ENCODE measurements at places on chromosomes 1 and 21.

- DNase-seq = no peak
Observed at GRCh38 chr1:197737916-197738315, 37.4 kb downstream of the DENND1B start.

GRCh38 chr1:169707912-169708604, 3.4 kb downstream of the SELL start:
- DNase-seq = no peak

- DNase-seq = no peak
Observed at GRCh38 chr1:230639714-230640209, 2.5 kb upstream of the COG2 start.

DNA sequence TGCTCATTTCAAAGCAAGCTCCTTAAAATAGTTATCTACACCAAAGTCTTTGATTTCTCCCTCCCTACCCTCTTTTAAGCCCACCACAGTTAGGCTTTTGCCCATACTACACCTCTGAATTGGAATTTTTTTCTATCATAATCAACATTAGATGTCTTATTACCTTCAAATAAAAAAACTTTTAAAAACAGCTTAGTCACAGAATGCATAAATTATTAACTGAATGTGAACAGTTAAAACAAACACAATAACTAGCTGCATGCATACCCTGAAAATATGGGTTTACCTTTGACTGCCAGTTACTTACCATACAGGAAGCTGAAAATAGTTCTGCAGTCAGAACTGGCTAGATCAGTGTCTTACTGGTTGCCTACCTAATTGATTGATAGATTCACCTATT, 210.9 kb downstream of the TGFB2 start:
- DNase-seq = no peak

GRCh38 chr1:52102336-52103013, 39.4 kb upstream of the ZFYVE9 start:
- DNase-seq = no peak

DNA sequence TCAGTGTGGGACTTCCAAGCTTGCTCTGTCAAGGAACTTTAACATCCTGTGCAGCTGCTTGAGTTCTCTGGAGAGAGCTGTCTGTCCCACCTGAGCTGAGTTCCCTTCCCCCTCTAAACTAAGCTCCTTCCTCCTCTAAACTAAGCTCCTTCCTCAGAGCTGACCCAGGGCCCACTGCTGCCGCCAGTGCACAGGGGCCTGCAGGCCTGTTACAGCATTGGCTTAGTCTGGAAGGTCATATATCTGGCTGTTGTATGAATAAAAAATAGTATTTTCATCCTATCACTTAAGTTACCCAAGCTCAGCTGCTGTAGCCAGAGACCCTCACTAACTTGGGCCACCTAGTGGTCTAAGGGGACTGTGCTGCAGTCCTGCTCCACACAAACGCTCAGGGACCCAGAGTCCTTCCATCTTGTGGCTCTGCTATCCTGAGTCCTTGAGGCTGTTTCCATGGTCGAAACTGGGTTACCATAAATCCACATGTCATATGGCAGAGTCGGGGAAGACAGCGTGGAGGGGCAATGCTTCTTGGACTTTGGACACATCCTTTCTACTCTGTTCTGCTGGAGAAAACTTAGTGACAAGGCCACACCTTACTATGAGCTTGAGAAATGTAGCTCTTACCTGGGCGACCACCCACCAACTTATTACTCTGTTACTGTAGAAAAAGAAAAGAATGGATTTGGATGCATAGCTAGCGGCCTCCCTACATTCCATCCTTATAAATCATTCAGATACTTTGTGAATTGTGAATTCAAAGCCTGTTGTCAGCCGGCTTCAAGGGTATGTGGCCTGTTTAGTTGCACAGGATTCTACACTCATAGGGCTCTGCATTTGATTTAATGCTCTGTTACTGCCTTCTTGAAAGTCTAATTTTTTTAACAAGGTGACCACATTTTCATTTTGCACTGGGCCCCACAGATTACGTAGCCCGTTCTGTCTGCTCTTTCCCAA, 71.4 kb upstream of the GCLM start:
- DNase-seq = no peak

DNA sequence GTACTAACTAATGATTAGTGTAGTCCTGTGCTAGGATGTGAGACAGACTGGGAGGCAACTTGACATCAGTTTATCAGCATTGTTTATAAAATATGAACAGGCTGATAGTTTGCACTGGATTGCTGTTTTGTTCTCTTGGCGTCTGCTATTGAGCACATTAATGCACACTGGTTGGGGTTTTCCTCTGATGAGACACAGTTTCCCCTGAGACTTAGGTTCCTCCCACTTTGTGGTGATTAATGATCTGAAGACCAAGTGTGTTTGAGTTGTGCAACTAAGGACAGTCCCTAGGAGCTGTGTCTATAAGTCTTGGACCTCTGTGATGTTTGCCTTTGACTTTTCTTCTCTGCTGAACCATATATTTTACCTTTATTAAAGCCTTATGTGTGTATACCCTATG, 1015.4 kb downstream of the AMY1C start:
- DNase-seq = no peak

DNA sequence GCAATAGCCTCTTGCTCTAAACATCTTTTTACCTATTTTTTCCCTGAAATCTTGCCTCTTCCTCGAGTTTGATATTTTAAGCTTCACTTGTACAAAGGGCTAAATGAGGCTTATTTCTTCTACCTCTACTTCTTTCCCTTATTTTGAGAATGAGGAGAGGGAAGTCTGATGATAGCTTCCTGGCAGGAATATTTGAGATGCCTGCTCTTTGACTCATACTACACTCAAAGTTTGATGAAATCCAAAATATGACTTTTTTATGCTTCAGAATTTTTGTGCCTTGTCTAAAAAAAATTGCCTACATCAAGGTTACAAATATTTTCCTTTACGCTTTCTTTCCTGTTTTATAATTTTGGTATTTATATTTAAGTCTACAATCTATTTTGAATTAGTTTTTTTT, 624.4 kb upstream of the PLXNA2 start:
- no peak for DNase-seq

GRCh38 chr21:43985690-43986251, 26.3 kb upstream of the TRAPPC10 start:
- DNase-seq = no peak

GRCh38 chr1:22935433-22935832, 37.2 kb downstream of the LACTBL1 start:
- no peak for DNase-seq

DNA sequence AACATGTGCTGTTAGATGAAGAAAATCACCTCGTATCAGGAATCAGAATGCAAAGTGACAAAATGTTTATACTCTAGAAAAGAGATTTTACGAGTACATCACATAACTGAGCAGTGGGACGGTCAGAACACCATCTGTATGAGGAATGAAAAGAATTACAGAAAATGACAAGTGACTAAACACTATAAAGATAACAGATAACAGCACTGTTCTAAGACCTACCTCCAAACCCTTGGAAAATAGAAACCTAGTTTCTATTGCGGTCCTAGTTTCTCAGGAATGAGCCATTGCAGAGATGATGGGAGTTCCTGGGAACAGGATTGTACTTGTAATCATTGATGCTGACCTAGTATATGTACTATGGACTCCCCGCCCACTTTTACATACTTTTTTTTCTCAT, 839.4 kb upstream of the ADAMTS5 start:
- DNase-seq = no peak

DNA sequence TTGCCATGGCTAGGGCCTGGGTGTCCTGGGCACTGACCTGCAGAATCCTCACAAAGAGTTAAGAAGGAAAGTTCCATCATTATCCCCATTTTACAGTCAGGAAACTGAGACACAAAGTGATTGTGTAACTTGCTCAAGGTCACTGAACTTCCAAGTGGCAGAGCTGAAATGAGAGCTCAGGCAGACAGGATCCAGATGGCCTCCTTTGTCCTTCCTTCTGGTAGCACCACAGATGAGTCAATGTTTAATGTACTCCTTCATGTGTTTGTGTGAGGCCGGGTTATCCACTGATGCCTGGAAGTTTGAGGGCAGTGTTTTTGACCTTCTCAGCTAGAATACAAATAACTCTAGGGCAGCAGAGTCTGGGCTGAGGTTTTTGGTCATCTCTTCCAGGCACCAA, 207.0 kb downstream of the TNR start:
- DNase-seq = no peak

DNA sequence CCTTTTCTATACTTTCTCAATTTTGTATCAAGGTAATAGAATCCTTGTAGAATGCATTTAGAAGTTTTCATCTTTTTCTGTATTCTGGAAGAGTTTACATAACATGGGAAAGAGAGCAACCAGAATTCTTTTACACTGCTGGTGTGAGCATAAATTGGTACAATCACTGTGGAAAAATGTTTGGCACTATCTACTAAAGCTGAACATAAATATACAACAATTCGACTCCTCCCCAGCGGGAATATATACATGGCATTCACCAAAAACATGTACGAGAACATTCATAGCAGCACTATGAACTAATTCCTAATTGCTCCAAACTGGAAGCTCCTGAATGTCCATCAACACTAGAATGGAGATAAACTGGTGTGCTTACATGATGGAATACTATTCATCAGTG, 1.8 kb upstream of the ACBD6 start:
- DNase-seq = no peak

GRCh38 chr1:203422116-203422515, 53.5 kb upstream of the PRELP start:
- DNase-seq = no peak

- DNase-seq = no peak
Observed at GRCh38 chr1:51156752-51157151, 54.7 kb downstream of the C1orf185 start.

DNA sequence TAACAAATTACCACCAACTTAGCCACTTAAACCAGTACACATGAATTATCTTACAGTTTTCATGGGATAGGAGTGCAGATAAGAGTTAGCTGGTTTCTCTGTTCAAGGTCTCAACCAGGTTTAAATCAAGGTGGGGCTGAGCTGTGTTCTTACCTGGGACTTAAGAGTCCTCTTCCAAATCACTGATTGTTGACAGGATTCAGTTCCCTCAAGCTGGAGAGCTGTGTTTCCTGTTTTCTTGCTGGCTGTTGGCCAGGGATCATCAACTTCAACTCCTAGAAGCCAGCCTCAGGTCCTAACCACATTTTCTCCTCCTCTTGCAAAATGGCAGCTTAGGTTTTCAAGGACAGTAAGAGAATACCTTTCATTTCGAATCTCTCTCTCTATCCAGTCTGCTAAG, 123.8 kb upstream of the CHRM3 start:
- DNase-seq = no peak

- DNase-seq = no peak
Observed at GRCh38 chr1:209835782-209836298, 8.1 kb downstream of the UTP25 start.

- no peak for DNase-seq
Observed at GRCh38 chr1:38780133-38780532, 79.4 kb downstream of the RRAGC start.

DNA sequence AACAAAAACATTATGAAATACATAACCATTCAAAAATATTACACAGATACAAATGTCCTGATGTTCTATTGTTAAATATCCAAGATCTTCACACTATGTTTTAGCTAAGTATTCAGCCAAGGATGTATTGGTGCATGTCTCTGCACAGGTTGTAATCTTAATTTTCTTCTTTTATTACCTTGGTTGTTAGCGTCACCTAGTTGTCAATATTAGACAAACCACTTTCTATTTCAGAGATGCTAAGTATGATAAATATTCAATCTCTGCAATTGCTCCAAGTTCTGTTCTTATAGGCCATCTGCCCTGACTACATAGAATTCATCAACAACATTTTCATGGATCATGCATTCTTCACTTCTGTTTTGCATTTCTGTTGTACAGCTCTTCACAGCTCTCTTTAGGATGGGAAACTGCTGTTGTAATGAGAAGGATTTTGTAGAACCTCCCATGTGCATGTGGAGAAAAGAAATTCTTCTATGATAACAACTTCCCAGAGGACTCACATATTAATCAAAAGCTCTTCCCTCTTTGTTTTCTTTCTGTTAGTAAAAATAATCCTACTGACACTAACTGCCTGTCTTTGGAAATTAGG, 380.1 kb downstream of the NUF2 start:
- DNase-seq = no peak

DNA sequence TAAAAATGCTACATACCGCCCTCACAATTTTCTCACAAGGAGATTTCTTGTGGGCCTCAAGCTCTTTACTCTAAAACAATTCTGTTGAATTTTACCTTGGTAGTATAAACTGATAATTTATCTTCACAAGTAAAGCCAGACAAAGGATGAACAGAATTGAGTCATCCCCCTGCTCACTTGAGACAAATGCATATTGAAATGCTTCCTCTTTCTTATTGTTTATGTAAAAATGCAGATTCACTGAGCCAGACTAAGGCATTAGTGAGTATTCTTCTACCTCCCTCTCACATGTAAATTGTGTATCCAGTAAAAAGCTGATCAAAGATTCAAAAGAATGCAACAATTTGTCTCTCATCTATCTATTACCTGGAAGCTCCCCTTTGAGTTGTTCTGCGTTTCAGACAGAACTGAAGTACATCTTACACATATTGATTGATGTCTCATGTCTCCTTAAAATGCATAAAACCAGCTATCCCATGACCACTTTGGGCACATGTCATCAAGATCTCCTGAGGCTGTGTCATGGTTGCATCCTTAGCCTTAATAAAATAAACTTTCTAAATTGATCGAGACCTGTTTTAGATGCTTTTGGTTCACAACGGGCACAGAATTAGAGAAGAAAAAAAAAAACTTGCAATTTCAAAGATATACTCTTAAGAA, 743.1 kb upstream of the B3GALT2 start:
- DNase-seq = no peak

DNA sequence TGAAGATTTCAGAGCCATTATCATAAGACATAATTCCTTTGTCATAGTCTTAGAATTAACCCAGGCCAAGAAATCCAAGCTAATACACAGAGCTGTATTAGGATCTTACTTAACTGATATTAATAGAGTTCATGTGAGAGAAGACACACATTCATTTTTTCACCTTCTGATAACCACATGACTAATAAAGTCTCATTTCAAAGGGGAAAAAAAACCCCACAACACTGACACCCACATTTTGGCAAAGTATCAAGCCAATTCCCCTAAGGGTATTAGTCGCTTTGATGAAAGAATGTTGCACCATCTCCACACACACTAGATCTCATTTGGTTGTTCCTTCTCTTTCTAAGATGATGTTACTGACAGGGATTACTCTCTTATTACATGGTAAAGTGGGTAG, 344.4 kb upstream of the ESRRG start:
- no peak for DNase-seq

GRCh38 chr1:91757763-91758460, 128.0 kb downstream of the TGFBR3 start:
- DNase-seq = peak; percentile 15

- DNase-seq = no peak
Observed at GRCh38 chr1:67608661-67609576, 76.1 kb upstream of the GADD45A start.

Data from activated CD8-positive, alpha-beta memory T cell treated with anti-CD3 and anti-CD28 coated beads for 24 hours (primary cell).